ENCODE measurements at places on chromosomes 5 and 9.

DNA sequence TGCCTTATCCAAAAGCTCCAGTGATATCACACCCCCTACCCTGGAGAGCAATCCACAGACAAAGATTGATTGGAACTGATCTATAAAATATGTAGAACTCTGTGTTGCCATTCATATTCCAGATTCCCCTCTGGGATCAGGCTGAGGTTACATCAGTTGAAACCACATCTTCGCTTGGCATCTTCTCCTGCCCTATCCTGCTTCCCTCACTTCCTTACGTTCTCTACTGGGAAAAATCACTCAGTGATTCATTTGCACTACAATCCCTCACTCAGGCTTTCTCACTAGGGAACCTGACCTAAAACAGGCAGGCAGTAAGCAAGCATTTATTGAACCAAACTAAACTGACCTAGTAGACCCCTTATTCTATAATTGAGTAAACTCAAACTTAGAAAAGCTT lies 111.7 kb downstream of the ESM1 start:
- DNase-seq = no peak

DNA sequence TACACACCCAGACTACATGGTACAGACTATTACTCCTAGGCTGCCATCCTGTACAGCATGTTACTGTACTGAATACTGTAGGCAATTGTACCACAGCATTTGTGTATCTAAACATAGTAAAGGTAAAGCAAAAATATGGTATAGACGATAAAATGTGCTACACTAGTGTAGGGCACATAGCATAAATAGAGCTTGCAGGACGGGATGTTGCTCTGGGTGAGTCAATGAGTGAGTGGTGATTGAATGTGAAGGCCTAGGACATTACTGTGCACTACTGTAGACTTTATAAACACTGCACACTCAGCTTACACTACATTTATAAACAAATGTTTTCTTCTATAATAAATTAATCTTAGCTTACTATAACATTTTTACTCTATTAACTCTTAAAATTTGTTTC lies 25.6 kb downstream of the ANKRD55 start:
- no peak for DNase-seq

DNA sequence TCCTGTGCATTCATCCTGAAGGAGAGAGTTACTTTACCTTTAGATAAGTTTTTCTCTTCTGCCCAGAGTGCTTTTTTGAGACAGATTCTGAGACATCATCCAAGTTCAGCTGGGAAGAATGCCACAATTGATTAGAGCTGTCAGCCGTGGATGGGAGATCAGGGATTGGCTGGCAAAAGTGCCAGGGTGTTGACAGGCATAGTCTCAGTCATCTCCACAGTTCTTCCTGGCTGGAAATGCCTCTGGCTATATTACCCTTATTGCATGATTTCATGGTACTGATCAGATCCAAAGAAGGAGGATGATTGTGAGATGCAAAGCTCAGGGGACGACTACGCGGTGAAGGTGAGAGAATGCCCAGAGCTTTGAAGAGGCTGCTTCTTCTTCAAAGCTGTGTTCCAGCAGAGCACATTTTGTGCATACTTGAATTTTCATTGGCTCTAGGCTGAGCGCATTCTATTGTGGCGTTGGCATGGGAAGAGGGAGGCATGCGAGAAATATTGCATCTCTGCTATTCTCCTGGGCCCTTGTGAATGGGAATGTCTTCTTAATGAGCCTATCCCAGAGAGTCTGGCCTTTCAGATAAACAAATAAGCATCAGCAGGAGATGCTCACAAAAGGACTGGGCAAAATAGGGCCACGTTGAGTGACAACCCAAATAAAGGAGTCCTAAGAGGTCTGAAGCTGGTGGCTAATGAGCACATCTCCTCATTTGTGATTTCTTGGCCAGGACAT lies 82.1 kb downstream of the GRIA1 start:
- no peak for DNase-seq

DNA sequence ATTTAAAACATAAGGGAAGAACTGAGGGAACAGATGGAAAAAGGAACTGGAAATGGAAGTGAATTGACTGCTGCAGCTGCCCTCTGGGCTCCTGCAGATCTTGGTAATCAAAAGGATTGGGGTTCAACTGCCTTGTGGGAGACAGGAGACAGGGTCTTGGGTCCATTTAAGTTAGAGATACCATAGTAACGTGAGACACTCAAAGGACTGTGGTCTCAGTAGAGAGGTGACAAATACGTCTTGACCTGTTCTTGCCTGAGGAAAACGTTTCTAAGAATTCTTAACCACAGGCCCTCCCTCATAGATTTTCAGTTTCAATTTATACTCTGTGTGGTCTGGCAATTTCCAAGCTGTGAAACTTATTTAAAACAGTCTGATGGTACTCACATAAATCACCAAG lies 100.8 kb upstream of the DHFR start:
- no peak for DNase-seq

GRCh38 chr5:143434261-143435209 lies 31.0 kb upstream of the NR3C1 start:
- DNase-seq = no peak

- no peak for DNase-seq
Measured at GRCh38 chr5:135741040-135741439, 93.4 kb upstream of the SLC25A48 start.

DNA sequence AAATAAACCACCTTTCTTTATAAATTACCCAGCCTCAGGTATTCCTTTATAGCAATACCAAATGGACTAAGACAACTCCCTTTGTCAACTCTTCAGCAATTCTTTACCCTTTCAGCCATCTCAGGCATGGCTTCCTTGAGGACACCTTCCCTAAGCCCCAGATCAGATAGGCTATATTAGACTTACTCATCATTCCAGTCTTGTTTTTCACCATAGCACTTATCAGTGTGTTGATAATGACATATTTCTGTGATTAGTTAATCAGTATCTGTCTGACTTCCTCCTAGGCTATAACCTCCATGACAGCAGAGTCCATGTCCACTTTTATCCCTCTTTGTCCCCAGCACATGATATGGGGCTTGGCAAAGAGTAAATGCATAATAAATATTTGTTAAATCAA lies 238.1 kb downstream of the ACTL7B start:
- DNase-seq = no peak

GRCh38 chr9:125826850-125827249 lies 79.7 kb downstream of the PBX3 start:
- DNase-seq = no peak

GRCh38 chr5:101047181-101047580 lies 144.1 kb upstream of the ST8SIA4 start:
- DNase-seq = no peak

Data from kidney capillary endothelial cell (primary cell).